Aorta (tissue), 5 donors: ENCODE measurements at places on chromosomes 2 and 18. TPM values are rescaled to one million over a fixed set of nuclear protein-coding genes. Genes with fewer than 3 reads are reported as not detected.

TMEM247 gene
- total RNA-seq = not detected

EPB41L3 gene
- total RNA-seq = 53.0 TPM

MC2R gene
- not detected for total RNA-seq

DNA sequence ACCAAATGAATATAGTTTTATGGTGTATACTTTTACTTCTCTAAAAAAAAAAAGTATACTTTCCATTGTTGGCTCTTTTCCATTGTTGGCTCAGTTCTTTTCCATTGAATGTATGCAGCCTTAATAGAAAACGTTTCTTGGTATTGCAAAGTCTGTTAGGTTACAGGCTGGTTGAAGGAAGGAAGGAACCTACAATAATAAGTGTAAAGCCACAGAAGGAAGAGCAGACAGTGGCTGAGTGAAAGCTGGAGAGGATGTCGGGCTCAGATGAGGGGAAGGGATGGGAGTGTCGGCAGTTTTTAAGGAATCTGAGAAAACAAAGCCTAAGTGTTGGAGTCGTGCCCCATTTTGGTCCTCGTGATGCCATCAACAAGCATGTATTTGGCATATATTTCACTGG is 6.8 kb downstream of the COPS8 start:
- H3K27ac ChIP-seq = no peak overlapping the region
- H3K4me3 ChIP-seq = no peak overlapping the region
- H3K36me3 ChIP-seq = no peaks in the 10 kb centered on the region
- H3K4me1 ChIP-seq = no peaks in the 10 kb centered on the region
- DNase-seq = no peak

GRCh38 chr2:171509945-171510731 is 12.1 kb upstream of the CYBRD1 start:
- no peak overlapping the region for H3K27ac ChIP-seq
- H3K27me3 ChIP-seq = no peaks in the 10 kb centered on the region
- no peak overlapping the region for H3K4me3 ChIP-seq
- DNase-seq = no peak
- no peaks in the 10 kb centered on the region for H3K36me3 ChIP-seq

DNA sequence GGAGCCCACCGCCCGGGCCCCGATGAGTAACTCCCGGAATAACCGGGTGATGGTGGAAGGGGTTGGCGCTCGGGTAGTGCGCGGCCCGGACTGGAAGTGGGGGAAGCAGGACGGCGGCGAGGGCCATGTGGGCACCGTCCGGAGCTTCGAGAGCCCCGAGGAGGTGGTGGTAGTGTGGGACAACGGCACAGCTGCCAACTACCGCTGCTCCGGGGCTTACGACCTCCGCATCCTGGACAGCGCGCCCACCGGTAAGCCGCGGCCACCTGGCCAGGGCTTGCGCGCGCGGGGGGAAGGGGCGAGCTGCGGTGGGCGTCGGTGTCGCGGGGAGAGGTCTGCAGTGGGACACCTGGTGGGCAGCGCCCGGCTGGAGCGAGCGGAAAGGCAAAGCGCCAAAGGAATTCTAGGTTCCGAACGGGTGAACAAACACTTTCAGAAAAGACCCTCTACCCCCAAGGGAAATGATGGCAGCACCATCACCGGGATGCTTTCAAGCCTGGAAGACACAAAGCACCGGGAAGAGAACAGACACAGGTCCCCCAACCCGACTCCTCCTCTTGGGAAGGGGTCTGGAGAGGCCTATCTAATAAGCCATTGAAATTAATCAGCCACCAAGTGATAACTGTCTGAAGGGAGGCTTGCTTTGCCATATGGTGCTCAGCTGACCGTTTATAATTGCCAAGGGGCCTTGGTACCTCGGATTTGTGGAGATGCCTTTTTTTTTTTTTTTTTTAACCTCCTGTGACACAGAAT is 1.1 kb downstream of the MIB1 start:
- H3K27ac ChIP-seq = peak overlapping the region; percentile 60
- DNase-seq = peak; percentile 81
- H3K36me3 ChIP-seq = no peaks in the 10 kb centered on the region
- H3K4me1 ChIP-seq = no peaks in the 10 kb centered on the region
- H3K4me3 ChIP-seq = peak overlapping the region; percentile 95

DNA sequence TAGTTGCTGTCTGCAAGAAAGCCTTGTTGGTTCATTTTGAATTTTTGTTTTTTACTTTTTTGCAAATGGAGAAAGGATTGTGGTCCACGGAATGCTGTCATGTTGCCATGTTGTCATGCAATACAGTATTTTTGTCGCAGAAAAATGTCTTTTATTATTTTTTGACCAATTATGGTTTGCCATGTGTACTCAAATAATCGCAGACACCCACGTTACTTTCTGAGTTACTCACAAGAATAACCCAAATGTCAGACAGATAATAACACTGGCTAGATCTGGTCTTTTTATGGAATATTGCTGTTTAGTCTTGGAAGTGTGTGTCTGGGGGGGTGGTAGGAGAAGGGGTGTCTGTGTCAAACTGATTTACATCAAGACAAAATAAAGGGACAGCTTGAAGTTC is 188.9 kb downstream of the LTBP1 start:
- no peaks in the 10 kb centered on the region for H3K27me3 ChIP-seq
- DNase-seq = no peak
- peaks cover 17% of the 10 kb centered on the region for H3K4me1 ChIP-seq
- H3K4me3 ChIP-seq = peak overlapping the region; percentile 91
